Type B pancreatic cell (in vitro differentiated cells): ENCODE measurements at places on chromosomes 2 and 18.

GRCh38 chr2:42901076-42901640 is 108.8 kb upstream of the HAAO start:
- H3K4me1 ChIP-seq = peaks cover 39% of the 10 kb centered on the region
- H3K27me3 ChIP-seq = no peaks in the 10 kb centered on the region
- H3K27ac ChIP-seq = peak overlapping the region; percentile 66
- H3K36me3 ChIP-seq = no peaks in the 10 kb centered on the region
- H3K4me3 ChIP-seq = no peak overlapping the region

- peak overlapping the region; percentile 77 for H3K27ac ChIP-seq
- peaks cover 5% of the 10 kb centered on the region for H3K27me3 ChIP-seq
- H3K4me1 ChIP-seq = peaks cover 49% of the 10 kb centered on the region
- H3K36me3 ChIP-seq = no peaks in the 10 kb centered on the region
- no peak for DNase-seq
Measured at GRCh38 chr18:48994044-48994651, 43.4 kb upstream of the SMAD7 start.

GRCh38 chr2:80190166-80190565 is 114.4 kb downstream of the LRRTM1 start:
- DNase-seq = no peak
- H3K27me3 ChIP-seq = no peaks in the 10 kb centered on the region
- no peak overlapping the region for H3K4me3 ChIP-seq
- peaks cover 4% of the 10 kb centered on the region for H3K4me1 ChIP-seq
- H3K36me3 ChIP-seq = no peaks in the 10 kb centered on the region
- H3K27ac ChIP-seq = no peak overlapping the region

GRCh38 chr2:62654876-62655359 is 50.6 kb upstream of the EHBP1 start:
- no peaks in the 10 kb centered on the region for H3K36me3 ChIP-seq
- no peak overlapping the region for H3K4me3 ChIP-seq
- no peak overlapping the region for H3K27ac ChIP-seq
- peaks cover 6% of the 10 kb centered on the region for H3K4me1 ChIP-seq
- H3K27me3 ChIP-seq = no peaks in the 10 kb centered on the region

DNA sequence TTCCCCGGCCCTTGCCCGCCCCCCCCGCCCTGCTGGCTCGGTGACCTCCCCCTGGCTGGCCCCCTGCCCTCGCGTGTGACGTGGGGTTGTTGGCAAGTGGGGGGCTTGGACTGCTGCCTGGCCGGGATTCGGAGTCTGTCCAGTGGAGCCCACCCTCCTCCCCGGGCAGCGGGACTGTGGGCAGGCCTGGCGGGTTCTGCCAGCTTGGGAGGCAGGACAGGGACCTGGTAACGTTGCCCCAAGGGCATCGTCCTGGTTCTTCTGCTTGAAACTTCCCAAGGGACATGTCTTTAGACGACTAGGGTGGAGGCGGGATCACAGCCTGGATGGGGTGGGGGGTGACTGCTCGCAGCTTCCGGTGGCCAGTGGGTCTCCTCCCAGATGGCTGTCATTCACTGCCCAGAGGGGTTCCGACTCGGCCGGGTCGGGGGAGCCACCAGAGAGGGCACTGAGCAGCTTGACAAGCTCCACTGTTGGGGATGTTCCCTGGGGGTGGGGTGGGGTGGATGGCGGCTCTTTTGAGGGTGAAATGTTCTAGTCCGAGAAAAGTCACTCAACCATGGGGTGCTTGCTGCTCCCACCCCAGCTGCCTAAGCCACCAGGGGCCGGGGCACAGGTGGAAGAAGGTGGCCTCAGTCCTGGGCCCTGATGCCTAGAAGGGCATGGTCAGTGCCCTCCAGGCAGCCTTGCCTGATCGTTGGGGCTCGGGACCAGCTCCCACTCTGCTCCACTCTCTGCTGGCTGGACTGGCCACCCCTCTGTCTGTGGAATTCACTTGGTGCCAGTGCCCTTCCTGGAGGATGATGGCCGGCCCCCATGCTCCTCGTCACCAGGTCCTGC is 4.3 kb upstream of the HS6ST1 start:
- no peaks in the 10 kb centered on the region for H3K36me3 ChIP-seq
- H3K27me3 ChIP-seq = peaks cover 4% of the 10 kb centered on the region
- DNase-seq = peak; percentile 68
- peak overlapping the region; percentile 81 for H3K4me3 ChIP-seq
- peak overlapping the region; percentile 34 for H3K27ac ChIP-seq
- peaks cover 17% of the 10 kb centered on the region for H3K4me1 ChIP-seq

DNA sequence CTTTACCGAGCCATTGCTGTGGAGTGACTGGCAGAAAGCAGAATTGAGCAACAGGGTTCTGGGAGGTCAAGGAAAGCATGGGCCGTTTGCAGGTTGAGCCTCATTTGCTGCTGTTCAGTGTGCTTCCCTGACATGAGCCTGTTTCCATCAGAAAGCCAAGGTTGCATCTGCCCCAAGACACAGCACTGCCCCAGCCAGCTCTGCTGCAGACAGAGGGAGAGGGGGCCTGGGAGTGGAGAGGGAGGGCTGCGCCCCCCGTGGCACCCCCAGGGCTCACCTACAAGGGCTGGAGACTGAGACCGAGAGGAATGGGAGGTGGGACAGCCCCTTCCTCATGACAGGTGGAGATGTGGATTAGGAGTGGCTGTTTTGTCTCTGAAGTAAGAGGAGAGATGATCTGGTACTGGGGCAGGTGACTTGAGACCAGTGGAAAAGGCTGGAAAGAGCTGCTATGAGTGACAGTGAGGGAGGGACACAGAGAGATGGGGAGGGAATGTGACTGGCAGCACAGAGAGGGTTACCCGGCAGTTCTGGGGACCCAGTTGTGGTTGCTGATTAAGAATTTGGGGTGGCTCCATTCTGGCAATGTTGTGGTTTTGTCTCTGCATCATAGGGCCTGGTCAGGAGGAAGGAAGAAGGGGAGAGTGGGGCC is 218.0 kb downstream of the DYSF start:
- peak; percentile 56 for DNase-seq
- peaks cover 6% of the 10 kb centered on the region for H3K4me1 ChIP-seq
- H3K36me3 ChIP-seq = peaks cover 4% of the 10 kb centered on the region

GRCh38 chr2:199131136-199131655 is 326.5 kb downstream of the SATB2 start:
- no peaks in the 10 kb centered on the region for H3K36me3 ChIP-seq
- H3K4me3 ChIP-seq = no peak overlapping the region
- DNase-seq = no peak
- H3K27me3 ChIP-seq = no peaks in the 10 kb centered on the region

- H3K27ac ChIP-seq = no peak overlapping the region
- H3K27me3 ChIP-seq = peaks cover 13% of the 10 kb centered on the region
- H3K36me3 ChIP-seq = peaks cover 6% of the 10 kb centered on the region
- no peak for DNase-seq
- H3K4me1 ChIP-seq = peaks cover 23% of the 10 kb centered on the region
Measured at GRCh38 chr2:37326285-37326684, 1.7 kb upstream of the PRKD3 start.

- DNase-seq = no peak
Measured at GRCh38 chr18:57863706-57864105, 60.6 kb upstream of the ATP8B1 start.

- H3K4me3 ChIP-seq = peak overlapping the region; percentile 82
- H3K27me3 ChIP-seq = peaks cover 71% of the 10 kb centered on the region
- H3K36me3 ChIP-seq = peaks cover 8% of the 10 kb centered on the region
Measured at GRCh38 chr2:161414042-161415033, 1.8 kb upstream of the TBR1 start.

GRCh38 chr2:84889332-84889731 is 8.4 kb upstream of the TRABD2A start:
- H3K4me1 ChIP-seq = peaks cover 9% of the 10 kb centered on the region
- DNase-seq = no peak
- H3K36me3 ChIP-seq = no peaks in the 10 kb centered on the region

DNA sequence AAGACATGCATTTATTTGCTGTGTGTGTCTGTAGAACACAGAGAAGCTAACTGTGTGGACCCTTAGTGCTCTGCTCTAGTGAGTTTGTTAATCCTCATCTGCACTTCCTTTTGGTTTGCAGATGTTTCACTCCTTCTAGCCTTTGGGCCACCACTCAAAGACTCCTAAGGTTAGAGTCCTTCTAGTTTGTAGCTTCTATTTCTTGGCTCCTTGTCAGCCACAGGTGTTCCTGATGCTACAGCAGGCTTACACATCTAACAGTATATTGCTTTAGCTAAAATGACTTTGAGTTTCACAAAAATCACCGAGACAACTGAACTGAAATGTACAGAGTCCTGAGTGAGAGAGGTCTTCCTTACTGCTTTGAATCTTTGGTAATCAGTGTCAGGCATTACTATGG is 551.4 kb downstream of the NRXN1 start:
- H3K27ac ChIP-seq = no peak overlapping the region
- peaks cover 5% of the 10 kb centered on the region for H3K27me3 ChIP-seq
- no peaks in the 10 kb centered on the region for H3K4me1 ChIP-seq
- no peak overlapping the region for H3K4me3 ChIP-seq
- no peak for DNase-seq

DNA sequence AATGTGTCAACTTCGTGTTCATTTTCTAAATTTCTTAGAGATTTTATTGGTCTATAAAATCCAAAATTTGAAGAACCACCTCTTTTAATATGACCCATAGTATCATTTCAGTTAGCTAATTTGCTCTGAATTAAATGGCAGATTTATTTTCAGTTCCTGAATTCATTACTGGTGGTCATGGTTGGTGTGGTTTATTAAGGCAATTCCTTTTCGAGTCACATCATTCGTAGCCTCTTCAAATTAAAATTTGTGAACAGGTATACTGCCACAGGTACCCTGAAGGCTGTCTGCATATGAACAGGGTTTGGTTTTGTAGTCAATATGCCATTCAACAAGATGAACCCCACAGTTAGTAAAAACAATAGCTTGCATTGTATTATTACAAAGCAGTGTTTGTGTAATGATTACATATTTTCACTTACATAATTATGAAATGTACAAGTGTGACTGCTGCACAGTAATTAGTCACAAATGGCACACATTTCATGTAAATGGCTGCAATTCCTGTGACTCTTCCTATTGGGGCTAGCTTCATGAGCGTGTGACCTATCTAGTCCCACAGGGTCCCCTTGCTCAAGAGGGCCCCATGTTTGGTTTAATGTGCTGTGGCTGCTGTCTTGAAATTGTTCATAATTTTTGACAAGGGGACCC is 48.9 kb downstream of the CDC42EP3 start:
- peaks cover 16% of the 10 kb centered on the region for H3K4me1 ChIP-seq
- H3K27me3 ChIP-seq = no peaks in the 10 kb centered on the region
- H3K4me3 ChIP-seq = no peak overlapping the region
- peak overlapping the region; percentile 35 for H3K27ac ChIP-seq
- DNase-seq = no peak

GRCh38 chr2:69685321-69686048 is 41.9 kb upstream of the AAK1 start:
- peaks cover 12% of the 10 kb centered on the region for H3K4me1 ChIP-seq
- no peaks in the 10 kb centered on the region for H3K36me3 ChIP-seq

GRCh38 chr2:241896746-241897201 is 27.2 kb downstream of the RTP5 start:
- H3K4me3 ChIP-seq = no peak overlapping the region
- peaks cover 20% of the 10 kb centered on the region for H3K4me1 ChIP-seq
- H3K27ac ChIP-seq = no peak overlapping the region
- H3K36me3 ChIP-seq = no peaks in the 10 kb centered on the region
- H3K27me3 ChIP-seq = no peaks in the 10 kb centered on the region

DNA sequence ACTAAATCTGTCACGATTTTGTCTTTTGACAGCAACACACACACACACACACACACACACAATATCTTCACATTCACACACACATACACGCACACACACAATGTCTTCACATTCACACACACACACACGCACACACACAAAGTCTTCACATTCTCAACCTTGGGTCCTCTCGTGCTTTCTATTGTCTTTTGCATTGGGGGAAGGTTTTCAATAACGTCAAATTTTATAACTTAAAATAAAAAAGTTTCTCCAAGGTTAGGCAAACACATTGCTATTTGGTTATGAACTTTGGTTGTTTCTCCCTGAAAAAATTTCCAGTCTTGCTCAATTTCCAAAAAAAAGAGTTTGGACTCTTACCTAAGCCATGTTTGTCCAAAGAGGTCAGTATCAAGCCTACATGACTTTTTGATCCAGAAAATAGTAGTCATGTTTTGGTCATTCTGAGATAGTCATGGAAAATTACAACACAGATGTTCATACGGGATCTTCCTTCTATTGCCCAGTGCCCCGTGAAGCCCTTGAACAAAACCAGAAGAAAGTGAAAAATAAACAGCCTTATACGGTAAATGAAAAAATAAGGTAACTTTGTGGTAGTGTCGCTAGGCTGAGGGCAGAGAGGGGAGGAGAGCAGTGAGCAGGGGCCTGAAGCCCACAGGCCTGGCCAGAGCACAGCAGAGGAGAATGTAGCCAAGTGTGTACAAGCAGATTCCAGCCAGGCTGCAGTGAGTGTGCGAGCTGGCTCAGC is 542.8 kb upstream of the ID2 start:
- H3K27me3 ChIP-seq = no peaks in the 10 kb centered on the region
- no peak overlapping the region for H3K27ac ChIP-seq
- DNase-seq = no peak
- no peaks in the 10 kb centered on the region for H3K36me3 ChIP-seq
- peaks cover 41% of the 10 kb centered on the region for H3K4me1 ChIP-seq

GRCh38 chr2:100819370-100820272 is at the start of gene NPAS2:
Gene NPAS2 (plus strand): TSS chr2:100820139. CDS start chr2:100904755, 84,616 bp downstream.
- H3K4me1 ChIP-seq = peaks cover 9% of the 10 kb centered on the region
- peak within 1 kb of the TSS; percentile 85 for H3K27ac ChIP-seq
- no peaks in the 10 kb centered on the region for H3K36me3 ChIP-seq
- H3K27me3 ChIP-seq = peaks cover 61% of the 10 kb centered on the region
- H3K4me3 ChIP-seq = peak within 1 kb of the TSS; percentile 91

GRCh38 chr18:63286926-63287325 is 32.6 kb downstream of the BCL2 start:
- DNase-seq = no peak
- no peak overlapping the region for H3K4me3 ChIP-seq
- H3K27ac ChIP-seq = no peak overlapping the region
- peaks cover 14% of the 10 kb centered on the region for H3K4me1 ChIP-seq
- no peaks in the 10 kb centered on the region for H3K27me3 ChIP-seq
- H3K36me3 ChIP-seq = peaks cover 5% of the 10 kb centered on the region

- no peak for DNase-seq
- no peak overlapping the region for H3K4me3 ChIP-seq
- no peaks in the 10 kb centered on the region for H3K36me3 ChIP-seq
- H3K27me3 ChIP-seq = peaks cover 4% of the 10 kb centered on the region
- no peak overlapping the region for H3K27ac ChIP-seq
Measured at GRCh38 chr2:21256006-21256405, 132.2 kb downstream of the TDRD15 start.

DNA sequence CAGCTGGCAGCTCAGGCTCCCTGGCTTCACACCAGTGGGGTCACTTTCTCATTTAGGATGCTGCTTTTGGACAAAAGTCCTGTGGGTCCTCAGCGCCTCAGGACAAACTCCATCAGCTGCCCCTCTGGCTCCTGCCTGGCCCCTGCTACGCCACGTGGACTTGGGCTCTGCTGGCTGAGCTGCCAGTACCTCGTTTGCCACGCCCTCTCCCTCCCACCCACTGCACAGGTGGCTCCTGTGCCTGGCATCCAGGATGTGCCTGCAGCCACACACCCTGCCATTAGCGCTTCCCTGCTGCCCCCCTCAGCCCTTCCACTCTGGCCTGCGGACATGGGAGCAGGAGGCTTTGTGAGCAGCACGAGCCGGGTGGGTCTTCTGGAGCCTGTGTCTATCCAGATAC is 118.9 kb downstream of the ZNF236 start:
- no peaks in the 10 kb centered on the region for H3K27me3 ChIP-seq
- H3K4me1 ChIP-seq = no peaks in the 10 kb centered on the region
- H3K27ac ChIP-seq = no peak overlapping the region
- peaks cover 18% of the 10 kb centered on the region for H3K36me3 ChIP-seq
- no peak for DNase-seq

- DNase-seq = no peak
- H3K4me3 ChIP-seq = no peak overlapping the region
- H3K4me1 ChIP-seq = peaks cover 5% of the 10 kb centered on the region
- peaks cover 23% of the 10 kb centered on the region for H3K36me3 ChIP-seq
- H3K27ac ChIP-seq = no peak overlapping the region
Measured at GRCh38 chr2:19979932-19980331, 10.0 kb downstream of the WDR35 start.
